ENCODE measurements at places on chromosomes 13 and 19.

GRCh38 chr13:34155931-34156607 lies 338.1 kb downstream of the RFC3 start:
- no peak for DNase-seq

GRCh38 chr13:36130552-36131221 lies 495 bp downstream of the DCLK1 start:
- no peak for DNase-seq

GRCh38 chr13:77751513-77752456 lies 54.3 kb downstream of the SLAIN1 start:
- DNase-seq: peak; percentile 37

DNA sequence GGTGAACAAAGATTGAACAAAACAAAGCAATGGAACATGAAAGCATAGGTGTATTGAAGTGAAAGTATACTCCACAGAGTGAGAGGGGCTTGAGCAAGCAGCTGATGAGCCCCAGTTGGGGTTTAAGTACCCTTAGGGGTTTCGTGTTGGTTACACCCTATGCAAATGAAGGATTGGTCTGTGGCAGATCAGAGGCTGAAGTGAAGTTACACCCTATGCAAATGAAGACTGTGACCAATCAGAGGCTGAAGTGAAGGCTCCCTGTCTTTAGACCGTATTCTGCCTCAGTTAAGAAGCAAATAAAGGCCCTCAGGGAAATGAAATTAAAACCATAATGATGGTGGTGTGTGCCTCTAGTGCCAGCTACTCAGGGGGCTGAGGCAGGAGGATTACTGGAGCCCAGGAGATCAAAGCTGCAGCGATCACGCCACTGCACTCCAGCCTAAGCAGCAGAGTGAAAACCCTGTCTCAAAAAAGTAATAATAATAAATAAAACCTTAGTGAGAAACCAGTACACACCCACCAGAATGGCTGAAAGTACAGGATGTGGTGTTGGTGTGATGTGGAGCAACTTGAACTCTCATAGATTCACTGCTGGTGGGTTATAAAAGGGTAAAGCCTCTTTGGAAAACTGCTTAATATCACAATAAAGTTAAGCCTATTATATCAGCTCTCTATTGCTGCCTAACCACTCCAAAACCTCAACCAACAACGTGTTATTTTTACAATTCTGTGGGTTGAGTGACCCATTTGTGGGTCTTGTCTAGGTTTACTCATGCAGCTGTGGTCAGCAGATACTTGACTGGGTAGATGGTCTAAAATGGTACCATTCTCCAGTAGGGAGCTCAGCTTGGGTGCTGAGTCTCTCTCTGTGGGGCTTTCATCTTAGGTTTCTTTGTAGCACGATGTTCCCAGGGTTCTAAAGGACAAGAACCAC lies 12.8 kb upstream of the UPF3A start:
- DNase-seq: no peak

DNA sequence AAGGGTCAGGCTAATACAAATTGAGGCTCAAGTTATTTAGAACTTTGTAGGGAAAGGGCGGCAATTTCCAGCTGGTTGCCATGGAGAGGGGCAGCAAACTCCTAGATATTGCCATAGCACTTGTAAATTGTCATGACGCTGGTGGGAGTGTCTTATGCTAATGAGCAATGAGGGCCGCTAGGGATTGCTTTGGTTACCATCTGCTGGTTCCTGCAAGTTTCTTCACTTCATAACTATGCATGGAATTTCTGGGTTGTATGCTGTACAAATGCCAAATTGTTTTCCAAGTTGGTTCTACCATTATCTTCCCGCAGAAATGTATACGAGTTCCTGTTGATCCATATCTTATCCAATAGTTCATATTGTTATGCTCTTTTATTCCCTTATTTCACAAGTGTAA lies 1339.4 kb downstream of the EFNB2 start:
- DNase-seq: no peak

GRCh38 chr13:36789730-36790129 lies 29.3 kb upstream of the RFXAP start:
- DNase-seq: no peak

GRCh38 chr19:4452230-4452990 lies 5.2 kb downstream of the UBXN6 start:
- DNase-seq: no peak

DNA sequence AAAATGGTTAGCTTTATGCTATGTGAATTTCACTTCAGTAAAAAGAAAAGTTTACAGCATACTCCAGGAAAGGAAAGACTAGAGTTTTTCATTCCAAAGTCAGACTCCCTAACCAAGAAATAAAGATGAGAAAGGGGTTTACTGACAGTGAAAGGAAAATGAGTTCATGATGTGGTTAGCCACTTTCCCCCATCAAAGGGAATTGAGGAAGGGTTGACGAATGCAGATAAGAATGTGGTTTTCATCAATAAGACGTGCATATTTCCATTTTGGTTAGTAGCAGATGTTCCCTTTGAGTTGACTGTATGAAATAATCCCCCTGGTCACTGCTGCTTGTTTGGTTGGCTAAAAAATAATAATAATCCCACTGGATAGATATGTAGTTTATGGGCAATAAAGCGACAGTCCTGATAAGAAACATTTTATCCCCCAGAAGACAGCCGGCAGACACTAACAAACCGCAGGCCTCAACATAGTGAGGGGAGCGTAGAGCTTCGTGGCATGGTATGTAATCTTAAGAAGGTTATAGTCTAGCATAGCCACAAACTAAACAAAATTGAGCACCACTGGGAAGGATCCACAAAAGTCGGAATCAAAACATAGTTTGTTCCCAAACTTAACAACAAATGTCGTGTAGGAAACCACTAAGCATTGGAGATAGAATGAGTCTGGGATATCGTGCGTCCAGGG lies 114.8 kb downstream of the COL4A2 start:
- no peak for DNase-seq

DNA sequence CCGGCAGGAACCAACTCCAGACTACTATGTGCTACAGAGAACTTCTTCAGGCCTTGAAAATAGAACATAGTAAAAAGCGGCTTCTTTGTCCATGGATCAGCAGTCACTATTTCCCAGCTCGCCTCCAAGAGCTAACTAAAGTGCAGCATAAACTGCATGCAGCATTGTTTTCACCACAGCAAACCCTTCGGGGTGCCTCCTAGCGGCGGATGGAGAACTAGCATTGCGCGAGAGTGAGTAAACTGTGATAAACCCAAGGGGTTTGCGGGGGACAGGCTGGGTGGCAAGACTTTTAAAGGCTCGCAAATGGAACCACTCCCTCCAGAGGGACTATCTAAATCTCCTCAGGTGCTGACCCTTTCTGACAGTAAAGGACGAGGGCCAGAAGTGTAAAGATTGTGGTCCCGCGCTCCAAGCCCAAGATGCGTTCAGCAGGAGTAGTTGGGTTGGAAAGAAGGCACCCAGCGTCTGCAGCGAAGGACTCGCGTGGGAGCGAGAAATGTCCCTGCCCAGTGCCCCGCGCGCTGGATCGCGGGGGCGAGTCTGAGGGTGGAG lies 21.5 kb upstream of the SGCG start:
- no peak for DNase-seq

- DNase-seq: no peak
These were observed at the start of gene SPRY2 for GRCh38 chr13:80341101-80341755. SPRY2 (minus strand) TSS chr13:80341126; CDS start chr13:80337705, 3,421 bp downstream.

- peak; percentile 8 for DNase-seq
These were observed 102.0 kb downstream of the ERCC5 start for GRCh38 chr13:102947745-102948405.

- DNase-seq: no peak
These were observed 87.1 kb upstream of the STK24 start for GRCh38 chr13:98664047-98664446.

DNA sequence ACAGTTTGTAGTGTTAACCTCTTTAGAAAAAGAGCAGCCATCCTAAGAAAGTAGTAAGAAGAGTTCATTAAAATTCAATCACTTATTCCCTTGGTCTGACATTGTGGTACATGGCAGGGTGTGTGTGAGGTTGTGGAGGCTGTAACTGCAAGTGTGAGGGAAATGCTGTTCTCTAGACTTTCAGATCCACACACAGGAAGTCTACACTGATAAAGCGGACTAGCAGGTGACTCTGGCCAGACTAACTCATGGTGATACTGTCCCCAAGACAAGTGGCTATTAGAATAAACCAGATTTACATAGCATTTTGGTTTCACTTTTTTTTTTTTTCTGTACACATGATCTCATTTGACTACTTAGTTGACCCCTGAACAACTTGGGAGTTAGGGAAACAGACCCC lies 10.0 kb downstream of the MTIF3 start:
- DNase-seq: no peak

DNA sequence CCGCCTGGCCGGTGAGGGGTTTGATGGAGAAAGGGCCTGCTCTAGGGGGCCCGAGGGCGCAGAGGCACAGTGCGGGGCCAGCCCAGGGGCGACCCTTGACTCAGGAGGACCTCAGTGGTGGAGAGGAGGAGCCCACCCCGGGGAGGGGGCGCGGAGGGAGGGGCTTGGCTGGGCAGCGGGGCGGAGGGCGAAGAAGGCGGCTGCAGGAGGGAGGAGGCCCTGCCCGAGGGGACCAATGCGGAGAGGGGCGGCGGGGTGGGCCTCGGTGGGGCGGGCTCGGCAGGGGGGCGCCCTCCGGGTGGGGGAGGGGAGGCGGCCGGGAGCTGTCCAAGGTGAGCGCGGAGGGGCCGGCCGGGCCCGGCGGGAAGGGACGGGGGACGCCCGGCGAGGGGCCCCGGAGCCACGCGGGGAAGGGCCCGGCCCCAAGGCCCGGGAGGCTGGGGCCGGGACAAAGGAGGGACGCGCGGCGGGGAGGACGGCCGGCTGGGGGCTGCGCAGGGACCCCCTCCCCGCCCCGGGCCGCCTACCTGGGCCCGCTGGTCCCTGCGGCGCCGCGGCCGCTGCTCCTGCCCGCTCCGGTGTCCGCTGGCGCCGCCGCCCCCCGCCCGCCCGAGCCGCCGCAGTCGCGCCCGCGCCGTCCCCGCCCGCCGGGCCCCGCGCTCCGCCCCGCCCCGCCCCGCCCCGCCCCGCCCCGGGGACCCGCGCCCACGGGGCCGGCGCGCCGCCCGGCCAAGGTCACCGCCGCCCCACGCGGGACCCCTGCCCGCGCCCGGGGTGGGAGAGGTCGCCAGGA lies at the start of gene DIRAS1:
TSS of gene DIRAS1 (minus strand) at position 596 of the 793 bp plus-strand sequence. CDS start 3,566 bp downstream, outside the sequence.
- DNase-seq: no peak

DNA sequence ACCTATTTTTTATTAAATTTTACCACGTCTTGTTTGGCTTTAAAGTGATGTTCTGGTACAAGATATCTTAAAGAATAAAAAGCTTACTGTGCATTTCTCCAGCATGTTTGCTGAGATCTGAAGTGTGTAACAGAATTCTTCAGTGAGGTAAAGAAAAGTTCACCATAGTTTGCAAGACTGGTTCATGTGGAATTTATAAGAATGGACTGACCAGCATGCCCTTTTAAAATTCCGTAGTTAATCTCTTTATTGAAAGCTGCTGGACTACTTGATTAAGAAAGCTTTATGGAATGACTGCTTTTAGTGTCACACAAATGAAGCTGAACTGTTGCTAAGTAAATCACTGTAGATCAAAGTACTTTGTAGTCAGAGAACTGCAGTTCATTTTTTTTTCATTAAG lies 119.2 kb downstream of the GPC6 start:
- no peak for DNase-seq

DNA sequence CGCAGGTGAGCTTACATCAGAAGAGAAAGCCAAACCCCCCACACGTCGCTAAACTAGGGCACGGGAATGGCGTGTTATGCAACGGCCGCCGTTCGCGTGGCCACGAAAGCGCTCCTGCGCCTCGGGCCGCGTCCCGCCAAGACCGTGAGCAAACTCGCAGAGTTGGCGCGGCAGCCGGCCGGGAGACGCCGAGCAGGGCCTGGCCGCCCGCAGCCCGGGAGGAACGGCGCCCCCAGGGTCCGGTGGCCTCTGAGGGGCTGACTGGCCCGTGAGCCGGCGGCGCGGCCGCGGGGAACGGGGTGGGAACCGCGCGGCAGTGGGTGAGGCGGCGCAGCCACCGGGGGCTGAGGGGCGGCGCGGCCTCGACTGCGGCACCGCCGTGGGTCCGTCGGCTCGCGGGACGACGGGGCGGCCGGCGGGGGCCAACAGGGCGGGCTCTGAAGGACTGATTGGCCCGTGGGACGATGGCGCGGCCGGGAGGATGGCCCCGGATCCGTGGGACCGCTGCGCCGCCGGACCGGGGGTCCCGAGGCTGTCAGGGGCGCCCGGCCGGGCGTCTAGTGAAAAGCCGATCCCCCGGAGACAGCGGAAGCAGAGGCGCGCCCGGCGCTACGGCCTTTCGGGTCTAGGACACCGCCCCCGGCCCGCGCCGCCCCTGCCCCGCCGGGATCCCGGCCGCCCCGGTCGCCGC lies 903 bp downstream of the LATS2 start:
- DNase-seq: no peak

GRCh38 chr13:31775148-31775547 lies 35.8 kb downstream of the RXFP2 start:
- DNase-seq: no peak

GRCh38 chr13:113052971-113053370 lies 52.6 kb upstream of the F7 start:
- no peak for DNase-seq

GRCh38 chr13:99751517-99752199 lies 219.9 kb downstream of the ZIC5 start:
- no peak for DNase-seq

- DNase-seq: no peak
These were observed 464.4 kb downstream of the ITGBL1 start for GRCh38 chr13:101916775-101917474.

GRCh38 chr13:109028624-109029023 lies 399.2 kb downstream of the MYO16 start:
- DNase-seq: no peak

- DNase-seq: no peak
These were observed 315.8 kb upstream of the KLF12 start for GRCh38 chr13:74449811-74450524.

GRCh38 chr13:77230560-77230959 lies 96.3 kb downstream of the MYCBP2 start:
- DNase-seq: no peak

DNA sequence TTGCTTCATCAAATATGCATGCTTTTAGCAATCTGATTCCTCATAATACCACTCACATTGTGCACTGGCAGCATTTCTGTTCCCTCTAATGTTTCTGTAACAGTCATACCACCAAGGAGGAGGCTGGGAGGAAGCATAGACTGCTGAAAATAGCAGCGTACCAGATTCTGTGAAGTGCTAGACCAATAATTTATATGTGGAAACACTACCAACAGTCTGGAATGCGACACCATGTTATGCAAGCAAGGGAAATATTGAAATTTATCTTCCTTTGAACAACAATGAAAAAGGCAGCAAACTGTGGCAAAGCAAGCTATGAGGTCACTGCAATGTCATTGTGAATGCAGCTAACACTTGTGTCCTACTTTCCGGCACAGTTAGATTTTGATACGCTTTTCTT lies 1388.0 kb downstream of the EFNB2 start:
- DNase-seq: no peak

DNA sequence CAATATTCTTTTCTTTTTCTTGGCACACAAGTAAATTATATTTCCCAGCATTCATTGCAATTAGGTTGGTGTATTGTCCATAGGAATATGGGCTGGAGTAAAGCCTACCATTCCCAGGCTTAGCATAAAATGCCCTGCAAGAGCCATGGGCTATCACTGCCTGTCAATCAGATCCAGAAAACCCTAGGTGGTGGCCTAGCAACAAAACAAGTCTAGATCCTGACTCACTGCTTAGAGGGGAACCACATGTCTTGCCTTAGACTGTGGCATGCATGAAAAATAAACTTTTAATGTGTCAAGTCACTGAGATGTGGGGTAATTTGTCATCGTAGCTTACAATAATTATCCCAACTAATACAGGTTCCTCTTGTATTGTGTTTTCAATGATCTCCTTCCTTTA lies 16.2 kb downstream of the SOX21 start:
- no peak for DNase-seq

Data from cerebellar nuclear complex (tissue), 1 donor.